ENCODE measurements at places on chromosomes 7 and 10.
A peak's percentile ranks its signal among the peaks of the same experiment; 100 is the strongest.

DNA sequence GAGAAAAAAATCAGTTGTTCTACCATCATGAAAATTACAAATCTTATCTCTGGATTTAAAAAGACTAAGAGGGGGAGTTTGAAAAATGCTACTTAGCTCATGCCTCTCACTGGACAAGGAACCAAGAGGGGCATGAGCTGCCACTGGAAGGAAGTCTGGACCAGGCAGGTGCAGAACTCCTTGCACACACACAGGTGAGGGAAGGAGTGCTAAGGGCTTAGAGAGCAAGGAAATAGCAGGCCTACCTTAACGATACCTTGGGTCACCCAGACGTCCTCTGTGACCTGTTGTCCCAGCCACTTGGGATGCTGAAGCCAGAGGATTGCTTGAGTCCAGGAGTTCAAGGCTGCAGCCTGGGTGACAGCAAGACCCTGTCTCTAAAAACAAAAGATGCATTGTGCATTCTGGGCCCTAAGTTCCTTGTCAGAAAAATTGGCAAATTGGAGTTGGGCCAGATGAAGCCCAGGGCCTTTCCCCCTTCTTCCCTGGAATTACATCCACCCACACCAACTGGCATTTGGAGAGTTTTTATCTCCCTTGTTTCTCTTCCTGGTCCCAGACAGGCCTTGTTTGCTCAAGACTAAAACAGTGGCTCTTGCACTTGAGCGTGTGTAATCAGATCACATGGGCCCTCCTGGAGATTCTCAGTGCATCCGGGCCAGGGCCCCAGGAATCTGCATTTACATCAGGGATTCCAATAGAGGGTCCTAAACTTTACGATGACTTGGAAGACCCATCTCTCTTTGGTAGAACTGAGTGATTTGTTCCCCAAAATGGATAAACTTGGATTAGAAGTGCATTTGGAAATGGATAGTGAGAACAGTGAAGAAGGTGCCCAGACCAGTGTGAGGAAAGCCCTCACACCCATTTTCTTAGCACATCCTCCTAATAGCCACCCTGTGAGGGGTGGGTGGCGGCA, 3.0 kb downstream of the DDIT4 start:
- DNase-seq, result peak; percentile 43

- DNase-seq, result no peak
These were observed 28.2 kb downstream of the MEOX2 start for GRCh38 chr7:15658247-15658646.

DNA sequence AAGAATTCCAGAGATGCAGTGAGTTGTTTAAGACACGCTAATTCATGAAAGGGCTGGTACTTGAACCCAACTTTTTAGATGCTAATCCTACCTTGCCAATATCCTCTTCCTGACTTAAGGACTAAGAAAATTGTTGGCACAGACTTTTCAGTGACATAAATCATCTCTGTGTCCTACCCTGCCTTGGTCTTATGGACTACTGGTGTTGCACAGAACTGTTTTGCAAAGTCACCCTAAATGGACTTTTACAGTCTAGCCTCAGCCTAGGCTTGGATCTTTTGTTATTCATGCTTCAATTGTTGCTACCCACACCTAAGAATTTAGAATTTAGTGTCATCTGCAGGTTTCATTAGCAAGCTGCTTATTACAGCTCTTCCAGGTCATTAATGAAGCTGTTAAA, 112.7 kb downstream of the SORCS1 start:
- no peak for DNase-seq

- DNase-seq, result no peak
These were observed 7.1 kb downstream of the HTRA1 start for GRCh38 chr10:122468307-122468925.

DNA sequence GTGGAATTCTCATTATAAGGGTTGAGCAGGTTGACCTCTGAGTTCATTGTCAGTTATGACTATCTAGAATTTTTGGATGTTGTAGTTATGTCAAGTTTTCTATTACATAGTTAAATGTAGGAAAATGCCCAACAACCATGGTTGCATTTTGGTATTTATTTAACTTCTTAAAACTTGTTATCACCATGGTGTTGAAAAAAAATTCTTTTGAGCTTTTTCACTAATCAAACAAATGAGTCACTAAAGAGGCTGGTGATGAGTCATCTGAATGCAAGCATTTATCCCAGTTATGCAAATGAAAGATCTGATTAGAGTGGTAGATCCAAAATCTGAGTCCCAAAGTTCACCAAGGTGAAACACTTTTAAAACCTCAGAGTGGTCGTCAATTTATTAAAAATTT, 624.7 kb upstream of the IGFBP3 start:
- no peak for DNase-seq

GRCh38 chr7:25288556-25289307, 60.4 kb upstream of the NPVF start:
- DNase-seq, result no peak

DNA sequence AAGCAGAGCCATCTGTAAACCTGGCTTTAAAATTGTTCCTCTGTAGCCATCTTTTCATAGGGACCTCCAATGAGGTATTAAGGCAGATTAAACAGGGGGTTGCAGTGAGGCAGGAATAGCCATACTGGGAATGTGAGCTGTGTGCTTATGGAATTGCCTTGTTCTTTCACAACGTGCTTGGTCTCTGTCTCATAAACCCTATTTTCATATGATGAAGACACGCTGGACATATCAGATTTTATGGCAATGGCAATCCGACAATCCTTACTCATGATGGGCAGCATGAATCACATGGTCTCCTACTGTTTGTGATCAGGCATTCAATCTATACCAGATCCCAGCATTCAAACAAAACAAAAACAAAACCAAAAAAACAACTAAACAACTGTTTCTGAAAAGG, 418.9 kb upstream of the NRP1 start:
- DNase-seq, result no peak

- no peak for DNase-seq
These were observed 129.2 kb downstream of the CD36 start for GRCh38 chr7:80767654-80768053.

DNA sequence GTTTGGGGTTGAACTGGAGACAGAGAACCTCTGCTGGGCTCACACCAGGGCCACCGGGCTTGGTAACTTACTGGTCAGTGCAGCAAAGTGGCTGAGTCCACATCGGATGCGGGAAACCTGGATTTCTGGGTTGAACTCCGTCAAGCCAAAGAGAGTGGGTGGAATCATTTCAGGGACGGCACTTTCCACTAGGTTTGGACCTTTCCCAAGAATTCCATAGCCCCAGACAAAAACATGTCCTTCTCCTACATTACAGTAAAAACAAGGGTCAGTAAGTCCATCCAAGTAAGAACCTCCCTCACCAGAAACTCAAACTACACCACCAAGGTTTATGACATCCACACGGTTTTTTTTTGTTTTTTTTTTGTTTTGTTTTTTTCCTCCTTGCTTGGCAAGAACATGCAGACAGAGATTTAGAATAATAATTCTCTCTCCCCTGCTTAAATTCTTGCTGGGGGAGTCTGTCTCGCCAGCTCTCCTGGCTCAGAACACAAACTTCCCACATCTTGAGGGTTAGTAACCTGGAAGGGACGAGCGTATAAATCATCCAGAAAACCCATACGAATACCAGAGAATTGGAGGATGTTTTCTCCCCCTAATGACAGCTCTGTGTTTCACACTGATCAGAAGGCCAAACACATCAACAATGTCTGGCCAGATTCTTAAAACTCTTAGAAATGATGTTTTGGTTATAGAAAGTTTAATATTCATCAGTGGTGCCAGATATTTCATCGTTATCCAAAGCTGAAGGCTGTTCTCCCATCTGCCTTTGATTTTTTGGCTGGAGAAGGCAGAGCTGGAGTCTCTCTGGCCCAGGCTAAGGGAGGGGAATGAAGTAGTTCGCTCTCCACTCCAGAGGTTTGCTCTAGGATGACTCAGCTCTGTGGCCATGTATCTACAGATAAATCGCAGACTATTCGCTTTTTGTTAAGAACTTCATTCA, 17.5 kb downstream of the RCC1L start:
- no peak for DNase-seq

DNA sequence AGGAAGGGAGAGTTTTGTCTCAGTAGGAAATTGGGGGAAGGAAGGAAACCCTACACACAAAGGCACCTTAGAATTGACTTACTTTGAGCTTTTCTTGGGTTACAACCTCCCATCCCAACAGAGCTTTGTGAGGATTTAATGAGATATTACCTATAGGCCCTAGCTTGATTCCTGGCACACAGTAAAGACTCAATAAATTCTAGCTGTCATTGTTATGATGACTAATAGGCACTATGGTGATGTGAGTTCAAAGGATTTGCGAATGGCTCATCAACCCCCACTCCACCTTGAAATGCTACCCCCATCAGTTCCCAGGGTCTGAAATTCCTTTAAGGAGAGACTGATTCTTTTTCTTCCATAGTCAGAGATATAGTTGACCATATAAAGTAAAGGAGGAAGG, 67.9 kb upstream of the SMNDC1 start:
- no peak for DNase-seq

DNA sequence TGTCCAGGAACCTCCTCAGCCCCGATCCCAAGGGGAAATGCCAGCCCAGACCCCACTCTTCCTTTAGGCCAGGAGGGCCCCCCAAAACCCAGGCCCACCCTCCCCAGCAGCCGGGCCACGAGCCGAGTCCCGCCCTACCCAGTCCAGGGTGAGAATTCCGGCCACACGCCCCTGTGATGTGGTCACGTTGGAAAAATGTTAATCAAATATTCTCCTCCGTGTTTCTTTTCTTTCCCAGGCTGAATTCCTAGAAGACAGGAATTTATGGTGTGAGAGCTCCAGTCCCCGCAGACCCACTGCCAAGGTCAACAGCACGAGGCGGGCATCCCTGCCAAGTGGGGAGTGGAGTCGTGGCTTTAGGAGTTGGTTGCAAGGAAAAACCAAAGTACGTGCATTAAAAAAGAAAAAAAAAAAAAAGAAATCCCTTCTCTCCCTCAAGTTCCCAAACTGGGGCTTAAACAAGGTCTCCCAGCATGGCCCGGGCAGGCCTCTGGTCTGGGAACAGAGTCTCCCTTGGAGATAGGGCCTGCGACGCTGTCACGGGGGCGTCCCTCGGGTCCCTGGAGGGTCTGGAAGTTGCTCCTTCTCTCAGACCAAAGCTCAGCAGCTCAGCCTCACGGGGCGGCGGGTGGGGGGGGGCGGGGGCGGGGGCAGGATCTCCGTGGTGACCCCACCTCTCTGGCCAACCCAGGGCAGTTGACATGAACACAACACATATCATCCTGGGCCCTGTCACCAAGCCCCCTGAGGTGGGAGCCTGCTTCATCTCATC, 28.1 kb upstream of the ELN start:
- no peak for DNase-seq

- DNase-seq, result no peak
These were observed 193.9 kb downstream of the AGMO start for GRCh38 chr7:15367897-15368296.

GRCh38 chr7:87345962-87346371, 503 bp downstream of the CROT start:
- no peak for DNase-seq

- no peak for DNase-seq
These were observed 85.9 kb downstream of the FRMD4A start for GRCh38 chr10:14244801-14245211.

Data from pancreas (tissue), 10 donors.